Activated CD4-positive, alpha-beta T cell treated with anti-CD3 and anti-CD28 coated beads, Interleukin-2, amount 50 U/mL, for 48 hours (primary cell): ENCODE measurements at places on chromosomes 11 and 22.

GRCh38 chr11:73225001-73225686 is 7.1 kb downstream of the P2RY2 start:
- no peak for DNase-seq

GRCh38 chr11:14270690-14271542 is 88.1 kb downstream of the RRAS2 start:
- DNase-seq, result peak; percentile 37

GRCh38 chr11:58592760-58593472 is 14.1 kb downstream of the ZFP91 start:
- peak; percentile 50 for DNase-seq

DNA sequence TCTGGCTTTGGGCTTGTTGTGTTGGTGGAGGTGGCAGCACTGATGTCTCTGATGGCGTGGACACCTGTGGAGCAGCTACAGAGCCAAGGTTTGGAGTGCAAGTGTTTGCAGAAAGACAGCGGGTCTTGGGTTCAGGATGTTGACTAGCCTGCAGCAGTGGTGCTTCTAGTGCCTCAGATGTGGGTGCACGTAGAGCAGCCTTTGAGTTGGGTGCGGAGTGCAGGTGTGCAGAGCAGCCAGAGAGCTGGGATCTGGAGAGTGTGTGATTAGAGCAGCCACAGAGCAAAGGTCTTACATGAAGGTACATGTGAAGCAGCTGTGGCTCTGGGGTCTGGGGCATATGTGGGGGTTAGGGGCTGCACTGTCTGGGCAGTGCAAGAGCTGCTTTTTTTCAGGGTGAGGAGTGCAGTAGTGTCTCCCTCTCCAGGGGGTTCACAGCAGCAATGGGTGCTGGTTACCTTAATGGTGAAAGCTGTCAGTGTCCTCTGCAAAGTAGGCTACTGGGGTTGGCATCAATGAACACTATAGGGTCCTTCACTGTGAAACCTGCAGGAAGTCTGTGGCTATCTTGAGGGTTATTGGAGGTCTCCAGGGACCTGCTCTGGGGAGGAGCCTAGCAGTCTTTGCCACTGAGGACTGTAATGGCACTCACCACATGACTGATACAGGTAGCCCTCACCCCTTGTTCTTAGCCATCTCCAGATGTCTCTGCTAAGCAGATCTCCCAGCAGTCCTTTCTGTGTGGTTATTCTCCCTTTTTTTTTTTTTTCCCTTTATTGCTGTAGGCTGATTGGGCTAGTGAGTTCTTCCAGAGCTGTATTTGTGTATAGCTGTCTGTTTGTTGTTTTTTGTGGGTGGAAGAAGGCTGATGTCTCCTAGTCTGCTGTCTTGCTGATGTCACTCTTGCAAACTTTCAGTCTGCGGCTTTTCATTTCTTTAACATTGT is 14.3 kb downstream of the BIRC2 start:
- DNase-seq, result no peak

DNA sequence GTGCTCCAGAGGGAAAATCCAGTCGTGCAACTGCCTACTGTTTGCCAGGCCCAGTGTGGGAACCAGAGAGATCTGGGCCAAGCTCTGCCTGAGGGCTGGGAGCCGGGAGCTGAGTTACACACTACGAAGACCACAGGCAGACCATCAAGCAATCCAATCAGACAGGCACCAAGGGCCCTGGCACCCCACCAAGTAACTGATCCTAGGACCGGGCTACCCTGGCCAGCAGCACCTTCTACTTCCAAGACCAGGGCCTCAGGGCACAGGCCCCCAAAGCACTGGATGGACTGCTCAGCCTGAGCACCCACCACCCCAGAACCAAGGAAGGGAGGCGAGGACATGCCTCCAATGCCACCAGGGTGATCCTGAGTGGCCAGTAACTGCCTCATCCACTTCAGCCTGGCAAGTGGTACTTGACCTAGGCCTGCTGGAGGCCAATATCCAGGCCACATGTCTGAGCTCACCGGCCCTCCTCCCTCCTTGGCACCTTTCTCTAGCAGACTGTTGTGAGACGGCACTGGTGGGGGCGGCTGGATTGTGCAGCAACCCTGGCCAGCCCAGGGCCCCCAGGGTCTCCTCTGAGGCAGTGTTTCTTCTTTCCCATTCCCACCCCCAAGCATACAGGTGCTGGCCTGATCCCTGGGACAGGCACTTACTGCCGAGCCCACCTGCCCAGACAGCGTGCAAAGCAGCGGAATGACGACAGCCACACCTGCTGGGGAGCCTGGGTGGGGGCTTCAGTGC is 20.7 kb upstream of the ARFGAP3 start:
- DNase-seq, result no peak

DNA sequence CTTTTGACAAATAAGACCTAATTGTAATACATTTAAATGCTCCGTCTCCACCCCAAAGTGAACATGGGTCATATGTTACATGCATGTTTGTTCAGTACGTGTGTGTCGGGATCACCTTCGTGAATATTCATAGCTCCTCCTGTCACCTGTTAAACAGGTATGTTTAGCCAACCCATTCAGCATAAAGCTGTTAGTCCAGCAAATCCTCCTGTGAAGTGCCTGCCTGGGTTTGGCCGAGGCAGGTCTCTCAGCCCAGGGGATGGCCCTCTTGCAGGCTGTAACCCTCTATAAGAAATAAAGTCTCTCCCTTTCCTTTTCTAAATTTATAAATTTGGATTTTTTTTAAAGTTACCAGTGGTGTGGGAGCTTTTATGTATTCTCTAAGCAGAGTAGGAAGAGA is 38.9 kb upstream of the NTM start:
- no peak for DNase-seq

DNA sequence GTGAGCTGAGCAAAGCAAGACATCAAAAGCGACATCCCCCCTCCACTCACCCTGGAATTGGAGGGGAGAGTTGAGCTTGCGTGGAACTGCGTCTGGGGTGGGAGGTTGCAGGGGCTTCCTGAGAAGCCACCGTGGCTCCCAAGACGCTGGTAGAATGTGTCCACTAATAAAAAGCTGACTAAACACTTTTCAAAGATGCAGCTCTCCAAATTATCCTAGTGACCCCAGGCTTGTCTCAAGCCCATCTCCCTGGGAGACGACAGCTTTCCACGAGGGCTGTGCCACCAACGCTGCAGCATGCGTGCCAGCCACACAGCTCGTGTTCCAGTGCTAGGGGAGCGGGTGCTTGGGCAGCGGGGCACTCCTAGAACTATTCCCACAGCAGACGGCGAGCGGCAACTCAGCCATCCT is 6.3 kb upstream of the GAL start:
- DNase-seq, result no peak

DNA sequence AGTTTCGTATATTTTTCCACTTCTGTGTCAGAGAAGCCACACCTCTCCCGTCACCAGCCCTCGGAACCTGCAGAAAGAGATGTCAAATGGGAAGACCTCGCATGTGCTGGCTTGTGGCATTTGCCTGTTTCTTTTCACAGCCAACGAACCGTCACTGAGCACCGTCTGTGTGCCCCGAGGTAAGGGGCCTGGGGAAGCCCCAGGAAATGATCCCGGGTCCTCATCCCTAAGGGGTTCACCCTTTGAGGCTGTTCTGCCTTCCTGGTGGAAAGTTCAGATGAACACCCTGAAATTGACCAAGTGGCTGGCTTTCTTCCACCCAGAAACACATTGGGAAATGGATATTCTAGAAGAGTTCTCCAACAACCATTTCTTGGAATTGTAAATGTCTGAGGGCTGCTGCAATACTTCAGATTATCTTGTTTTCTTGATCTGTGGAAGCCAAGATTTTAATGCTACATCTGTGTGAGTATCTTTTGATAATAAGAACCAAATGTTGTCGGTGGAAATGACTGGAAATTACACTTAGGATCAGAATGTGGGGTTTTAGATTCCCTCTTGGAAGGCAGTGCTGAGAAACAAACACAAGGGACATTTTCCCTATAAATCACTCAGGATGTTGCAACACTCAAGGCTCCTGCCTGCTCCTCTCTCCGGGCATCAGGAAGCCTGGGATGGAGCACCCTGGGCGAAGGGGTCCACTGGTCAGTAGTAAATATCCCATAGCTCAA is 37.6 kb downstream of the RIBC2 start:
- no peak for DNase-seq

DNA sequence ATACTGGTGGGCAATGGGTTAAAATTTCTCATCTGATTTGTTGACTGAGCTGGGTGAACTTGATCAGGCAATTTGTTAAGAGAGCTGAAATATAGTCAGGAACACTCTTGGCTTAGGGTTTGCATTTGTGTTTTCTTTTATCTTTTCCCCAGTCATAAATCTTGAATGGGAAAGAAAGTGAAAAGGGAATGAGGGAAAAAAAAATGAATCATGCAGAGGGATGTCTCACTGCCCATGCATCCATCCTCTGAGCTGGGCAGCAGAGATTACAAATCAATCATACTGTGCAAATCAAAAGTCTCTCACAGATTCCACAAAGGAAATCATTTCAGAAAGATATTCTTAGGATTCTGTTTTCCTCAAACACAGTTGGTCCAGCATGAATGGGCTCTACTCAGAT is 174.2 kb upstream of the MPPED2 start:
- no peak for DNase-seq

- no peak for DNase-seq
Observed at GRCh38 chr11:128116885-128117284, 470.5 kb downstream of the ETS1 start.

DNA sequence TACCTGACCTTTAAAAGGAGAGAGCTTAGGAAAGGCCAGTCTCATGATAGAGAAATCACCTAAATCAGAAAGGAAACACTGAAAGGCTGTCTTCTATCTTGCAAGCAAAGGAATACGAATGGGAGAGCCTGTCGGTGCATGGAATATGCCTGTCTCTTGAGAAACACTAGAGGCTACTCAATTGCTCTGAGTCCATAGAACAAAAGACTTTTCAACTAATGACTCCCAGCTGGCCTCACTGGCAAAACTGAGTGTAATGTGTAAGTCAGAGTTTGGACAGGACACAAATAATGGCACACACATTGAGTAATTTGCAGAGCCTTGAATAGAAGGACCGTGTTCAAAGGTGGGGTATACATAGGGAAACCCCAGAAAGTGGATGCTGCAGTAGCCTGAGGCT is 171.0 kb upstream of the ARHGAP20 start:
- DNase-seq, result no peak

- DNase-seq, result no peak
Observed at GRCh38 chr11:779955-780532, 2.8 kb upstream of the GATD1 start.

DNA sequence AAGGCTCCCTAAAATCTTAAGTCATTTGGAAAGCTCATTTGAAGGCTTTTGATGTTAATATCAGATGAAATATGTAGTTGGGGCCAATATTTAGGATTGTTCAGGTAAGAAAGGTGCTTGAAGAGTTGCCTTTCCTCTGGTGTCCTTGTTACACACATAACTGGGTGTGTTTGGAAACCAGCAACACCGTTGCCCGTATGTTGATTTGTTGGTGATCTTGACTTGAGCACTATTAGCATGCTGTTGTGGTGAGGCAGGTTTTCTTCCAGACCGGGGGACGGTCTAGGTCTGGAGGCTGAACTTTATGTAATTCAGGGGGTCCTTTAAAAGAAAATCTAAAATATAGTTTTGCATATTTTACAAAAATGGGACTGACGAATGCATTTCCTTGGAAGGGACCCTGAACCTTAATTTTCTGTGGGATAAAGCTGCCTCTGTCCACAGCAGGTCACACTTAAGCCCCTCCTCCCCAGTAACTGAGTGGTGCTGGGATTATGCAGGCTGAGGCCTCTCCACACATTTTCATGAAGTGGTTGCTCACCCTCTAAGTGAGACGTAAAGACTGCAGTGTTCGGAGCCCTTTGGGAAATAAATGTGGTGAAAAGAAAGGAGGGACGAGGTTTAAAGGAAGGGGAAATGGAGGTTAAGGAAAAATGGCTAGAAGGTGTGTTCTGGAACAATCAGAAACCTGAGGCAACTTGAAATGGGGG is 1.8 kb downstream of the YWHAH start:
- no peak for DNase-seq

- no peak for DNase-seq
Observed at GRCh38 chr11:126105022-126105747, 42.5 kb upstream of the CDON start.
